ENCODE measurements at places on chromosomes 3 and 15.

DNA sequence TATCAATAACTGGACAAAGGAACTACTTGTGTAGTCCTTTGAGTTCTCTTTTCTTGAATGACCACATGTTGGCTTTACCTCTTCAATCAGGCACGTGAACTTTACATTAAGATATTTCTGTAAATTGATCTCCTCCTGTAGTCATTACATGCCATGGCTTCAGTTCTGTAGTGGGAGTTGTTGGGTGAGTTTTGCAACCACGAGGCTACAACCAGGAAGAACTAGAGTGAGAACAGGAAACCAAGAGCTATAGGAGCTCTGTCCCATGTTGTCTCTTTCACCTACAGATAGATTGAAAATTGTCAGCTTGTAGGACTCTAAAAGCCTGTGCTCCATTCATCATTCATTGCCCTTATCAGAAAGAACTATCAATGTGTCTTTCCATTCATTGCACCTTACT is 2.0 kb downstream of the RSRC1 start:
- DNase-seq: no peak

DNA sequence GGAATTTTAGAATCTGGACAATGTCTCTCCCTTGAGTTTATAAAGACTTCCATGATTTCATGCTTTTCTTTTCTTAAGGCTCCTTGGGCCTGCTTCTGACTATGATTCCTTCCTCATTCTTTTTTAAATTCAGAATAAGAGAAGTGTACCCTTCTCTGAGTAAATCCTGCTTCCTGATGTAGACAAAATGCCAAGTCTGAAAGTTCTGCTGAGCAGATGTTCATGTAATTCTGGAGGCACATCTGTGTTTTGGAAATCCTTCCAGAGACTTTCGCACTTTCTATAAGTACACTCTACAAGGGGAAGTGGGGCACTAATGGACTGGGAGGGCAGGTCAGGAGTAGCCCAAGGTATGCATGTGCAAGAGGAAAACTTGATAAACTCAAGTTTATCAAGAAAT is 24.8 kb downstream of the TPM1 start:
- no peak for DNase-seq

DNA sequence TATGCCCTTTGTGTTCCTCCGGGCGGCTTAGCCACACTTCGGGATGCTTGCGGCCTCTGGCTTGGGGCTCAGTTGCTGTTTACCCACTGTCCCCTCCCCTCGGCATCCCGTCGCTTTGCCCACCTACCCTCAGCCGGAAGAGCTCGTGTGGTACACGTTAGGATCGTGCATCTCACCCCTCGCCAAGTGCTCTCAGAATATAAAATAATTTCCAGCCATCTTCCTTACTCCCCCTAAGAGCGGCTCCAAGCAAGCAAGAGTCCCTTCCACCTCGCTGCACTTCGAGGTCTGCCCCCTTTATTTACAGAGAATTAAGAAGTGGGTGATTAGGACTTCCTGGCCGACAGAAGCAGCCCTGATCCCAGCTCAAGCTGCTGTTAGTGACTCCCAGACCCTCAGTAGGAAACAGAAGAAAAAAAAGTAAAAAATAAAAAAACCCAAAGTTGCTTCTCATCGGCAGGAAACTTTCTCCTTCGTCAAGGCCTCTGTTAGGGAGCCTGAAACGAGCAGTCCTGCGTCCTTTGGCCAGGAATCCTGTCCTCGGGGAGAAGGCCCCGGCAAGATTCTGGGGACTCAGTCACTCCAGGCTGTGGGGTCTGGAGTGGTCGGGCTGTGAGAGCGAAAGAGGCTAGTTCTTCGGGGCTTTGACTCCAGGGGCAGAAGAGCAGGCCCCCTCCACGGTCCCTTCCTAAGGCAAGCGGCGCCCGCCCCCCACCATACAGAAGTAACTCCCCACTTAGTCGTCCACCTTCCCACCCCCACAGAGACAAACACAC is 3.0 kb downstream of the MEIS2 start:
- DNase-seq: peak; percentile 45

GRCh38 chr3:170542704-170543103 is 43.2 kb downstream of the SLC7A14 start:
- DNase-seq: peak; percentile 48

GRCh38 chr15:22869856-22870255 is 31.4 kb downstream of the NIPA2 start:
- DNase-seq: no peak

- DNase-seq: peak; percentile 72
Observed at GRCh38 chr15:81410318-81410753, 36.3 kb upstream of the TMC3 start.

- no peak for DNase-seq
Observed at GRCh38 chr3:62839748-62840147, 35.5 kb downstream of the CADPS start.

DNA sequence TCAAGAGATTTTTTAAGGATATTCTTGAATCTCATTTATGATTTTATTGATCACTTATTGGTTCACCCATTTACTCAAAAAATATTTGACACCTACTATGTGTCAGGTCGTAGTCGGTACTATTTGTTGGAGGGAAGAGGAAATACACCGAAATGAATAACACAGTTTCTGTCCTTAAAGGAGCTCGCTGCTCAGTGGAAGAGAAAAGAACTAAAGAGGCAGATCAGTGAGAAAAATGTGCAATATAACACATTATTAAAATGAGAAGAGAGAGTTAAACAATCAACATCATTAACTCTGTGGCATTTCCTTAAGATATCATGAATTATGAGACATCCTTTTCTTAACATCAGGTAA is 56.1 kb upstream of the ADAMTS9 start:
- no peak for DNase-seq

- DNase-seq: no peak
Observed at GRCh38 chr3:46096781-46097180, 69.5 kb upstream of the XCR1 start.

DNA sequence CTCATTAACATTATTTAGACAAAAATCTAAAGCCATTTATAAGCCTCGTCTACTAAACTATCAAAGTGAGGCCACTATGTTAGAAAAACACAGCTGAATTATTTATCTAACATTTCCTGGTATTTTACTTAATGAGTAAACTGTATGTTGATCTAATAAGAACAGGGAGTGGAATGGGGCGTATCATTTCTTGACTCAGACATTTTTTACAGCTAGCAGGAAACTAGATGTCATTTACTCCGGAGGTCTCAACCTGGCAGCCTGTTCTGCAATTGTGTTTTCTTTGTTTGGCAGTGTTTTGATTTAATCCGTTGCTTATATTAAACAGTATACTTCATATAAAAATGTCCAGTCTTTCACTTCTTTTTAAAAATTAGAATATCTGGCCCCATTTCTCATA is 79.1 kb upstream of the ABI3BP start:
- DNase-seq: peak; percentile 59

GRCh38 chr3:142433110-142433509 is 14.7 kb downstream of the XRN1 start:
- DNase-seq: no peak

DNA sequence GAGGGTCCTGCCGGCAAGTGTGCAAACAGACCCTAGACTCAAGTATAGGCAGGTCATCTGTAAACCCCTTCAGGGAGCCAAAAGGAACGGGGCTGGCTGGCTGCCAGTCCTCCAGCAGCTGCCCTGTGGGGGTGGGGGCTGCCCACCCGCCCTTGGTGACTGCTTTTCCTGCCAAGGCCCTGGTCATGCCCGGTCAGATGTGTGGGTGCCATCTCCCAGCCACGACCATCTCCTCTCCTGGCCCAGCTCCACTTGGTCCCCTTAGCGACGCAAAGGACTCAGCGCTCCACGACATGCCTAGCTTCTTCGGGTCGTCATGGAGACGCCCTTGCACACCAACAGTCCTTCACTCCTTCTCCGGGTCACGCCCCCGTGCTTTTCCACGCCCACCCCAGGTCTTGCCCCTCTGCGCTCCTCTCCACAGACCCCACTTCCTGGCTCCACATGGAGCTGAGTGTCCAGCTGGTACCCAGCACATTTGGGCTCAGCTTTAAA is 2.4 kb downstream of the MUC4 start:
- DNase-seq: no peak

- DNase-seq: no peak
Observed at GRCh38 chr3:62178739-62179600, 194.4 kb downstream of the FEZF2 start.

GRCh38 chr3:156674911-156675829 is 780 bp downstream of the TIPARP start:
- peak; percentile 59 for DNase-seq

DNA sequence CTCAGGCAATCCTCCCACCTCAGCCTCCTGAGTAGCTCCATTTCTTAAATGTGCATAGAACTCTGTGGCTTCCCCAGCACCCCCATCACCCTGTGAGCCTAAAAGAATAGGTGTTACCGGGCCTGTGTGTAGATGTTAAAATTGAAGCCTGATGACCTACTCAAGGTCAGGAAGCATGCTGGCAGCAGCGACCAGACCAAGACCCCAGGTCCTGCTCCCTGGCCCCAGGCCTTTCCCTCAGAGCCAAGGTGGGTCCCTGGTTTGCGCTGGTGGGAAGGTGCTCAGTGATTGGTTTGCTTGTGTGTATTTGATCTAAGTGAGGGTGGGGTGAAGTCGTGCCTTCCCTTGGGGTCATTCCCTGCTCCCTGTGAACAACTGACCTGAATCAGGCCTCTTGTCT is 18.4 kb upstream of the CRABP1 start:
- no peak for DNase-seq

DNA sequence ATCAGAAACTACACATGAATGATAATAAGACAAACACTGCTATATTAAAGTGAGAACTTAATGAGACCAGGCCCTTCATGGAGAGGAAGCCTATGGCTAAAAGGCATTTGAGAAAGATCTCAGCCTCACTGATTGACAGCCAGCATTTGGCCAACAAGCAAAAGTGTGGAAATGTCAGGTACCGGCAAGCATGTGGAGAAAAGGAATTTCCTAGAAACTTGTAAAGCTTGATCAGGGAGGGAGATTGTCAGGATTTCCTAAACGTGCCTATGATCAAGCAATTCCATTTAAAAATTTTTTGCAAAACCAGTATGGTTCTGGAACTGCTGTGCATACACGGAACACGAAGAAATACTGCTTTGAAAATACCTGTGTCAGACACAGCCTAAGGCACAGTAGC is 220.3 kb upstream of the ATP10A start:
- DNase-seq: no peak

DNA sequence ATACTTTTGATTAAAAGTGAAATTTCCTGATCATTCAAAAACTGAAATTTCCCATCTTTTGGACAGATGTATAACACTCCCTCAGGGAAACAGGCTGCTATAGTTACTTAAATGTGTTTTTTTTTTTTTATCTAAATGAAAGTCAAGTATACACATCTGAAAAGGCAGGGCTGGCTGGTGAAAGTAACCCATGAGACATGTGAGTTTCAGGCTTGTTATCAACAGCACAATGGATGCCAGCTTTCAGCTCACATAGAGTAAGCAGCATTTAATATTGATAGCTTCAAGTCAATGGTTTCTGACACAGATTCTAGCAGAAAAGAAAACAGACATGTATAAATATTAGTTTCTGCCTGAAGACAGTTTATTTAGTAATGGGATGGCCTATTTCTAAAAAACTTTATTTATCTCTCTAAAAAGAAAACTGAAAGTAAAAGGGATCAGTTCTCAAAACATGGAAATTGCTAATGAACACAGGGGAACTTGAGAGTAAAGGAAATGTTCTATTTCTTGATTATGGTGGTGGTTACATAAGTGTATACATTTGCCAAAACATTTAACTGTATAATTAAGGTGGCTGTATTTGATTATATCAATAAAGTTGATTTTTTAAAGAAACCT is 89.7 kb upstream of the CMC1 start:
- DNase-seq: no peak

- DNase-seq: peak; percentile 75
Observed at GRCh38 chr15:39472621-39473297, 108.1 kb upstream of the THBS1 start.

- DNase-seq: no peak
Observed at GRCh38 chr3:134858441-134859035, 63.5 kb downstream of the EPHB1 start.

DNA sequence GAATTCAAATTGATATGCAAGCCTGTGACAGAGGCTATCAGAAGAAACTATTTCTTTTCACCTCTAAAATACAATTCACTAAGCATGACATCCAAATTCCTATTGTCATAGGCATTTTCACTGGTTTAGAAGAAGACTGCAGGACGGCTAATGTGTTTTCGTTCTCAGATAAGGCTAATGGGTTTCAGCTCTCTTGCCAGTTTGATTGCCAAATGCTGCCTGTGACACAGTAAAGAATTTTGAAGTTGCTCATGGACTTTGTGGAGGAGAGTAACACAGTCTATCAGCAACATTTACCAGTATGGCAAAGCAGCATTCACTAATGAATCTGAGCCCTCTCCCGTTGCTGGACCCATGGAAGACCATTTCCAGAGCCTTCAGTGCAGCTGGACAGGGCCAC is 948.1 kb downstream of the FHIT start:
- peak; percentile 28 for DNase-seq

- peak; percentile 58 for DNase-seq
Observed at GRCh38 chr15:77507911-77508310, 87.2 kb downstream of the HMG20A start.

DNA sequence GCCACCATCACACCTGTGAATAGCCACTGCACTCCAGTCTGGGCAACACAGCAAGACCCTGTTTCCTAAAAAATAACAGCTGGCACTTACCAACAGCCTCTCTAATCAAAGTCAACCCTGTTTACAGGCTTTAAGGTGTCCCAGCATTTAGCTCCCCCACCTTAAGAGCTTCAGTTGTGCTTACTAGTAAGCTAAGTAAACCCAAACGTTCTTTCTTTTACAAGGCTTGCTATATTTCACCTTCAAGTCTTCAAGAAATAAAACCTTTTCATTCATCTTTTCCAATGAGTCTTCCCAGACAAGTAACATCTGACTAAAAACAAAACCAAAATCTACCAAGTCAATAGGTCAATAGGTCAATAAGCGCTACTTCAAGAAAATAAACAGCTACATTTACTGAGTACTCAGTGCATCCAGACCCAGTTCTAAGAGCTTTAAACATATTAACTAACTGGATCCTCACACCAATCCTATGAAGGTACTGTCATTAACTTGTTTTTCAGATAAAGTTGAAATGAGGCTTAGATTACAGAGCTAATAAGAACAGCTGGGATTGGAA is 62.4 kb downstream of the PBRM1 start:
- DNase-seq: no peak

DNA sequence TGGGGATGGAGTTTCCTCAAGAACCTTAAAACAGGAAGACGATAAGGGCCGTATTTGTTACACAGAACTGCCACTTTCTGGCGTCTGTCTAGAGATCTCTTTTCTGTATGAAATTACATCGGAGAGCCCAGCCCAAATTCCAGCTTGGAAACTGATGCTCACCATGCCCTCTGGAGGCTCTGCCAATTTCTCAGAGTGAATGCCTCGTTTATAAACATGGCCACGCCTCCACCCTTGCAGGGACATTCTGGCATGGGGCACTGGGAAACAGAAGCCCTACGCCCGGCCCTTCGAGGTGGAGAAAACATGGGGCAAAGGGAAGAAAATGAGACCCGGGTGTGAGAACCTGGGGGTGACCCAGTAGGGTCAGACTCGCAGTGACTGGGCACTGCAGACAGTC is 53.4 kb upstream of the SEC13 start:
- no peak for DNase-seq

- no peak for DNase-seq
Observed at GRCh38 chr3:78986416-78987101, 781.2 kb downstream of the ROBO1 start.

GRCh38 chr3:188842639-188843038 is 329.1 kb upstream of the TPRG1 start:
- DNase-seq: peak; percentile 39
